ENCODE measurements at places on chromosomes 12 and 14.

GRCh38 chr12:43795716-43796280 is 10.3 kb downstream of the TWF1 start:
- no peak for DNase-seq

DNA sequence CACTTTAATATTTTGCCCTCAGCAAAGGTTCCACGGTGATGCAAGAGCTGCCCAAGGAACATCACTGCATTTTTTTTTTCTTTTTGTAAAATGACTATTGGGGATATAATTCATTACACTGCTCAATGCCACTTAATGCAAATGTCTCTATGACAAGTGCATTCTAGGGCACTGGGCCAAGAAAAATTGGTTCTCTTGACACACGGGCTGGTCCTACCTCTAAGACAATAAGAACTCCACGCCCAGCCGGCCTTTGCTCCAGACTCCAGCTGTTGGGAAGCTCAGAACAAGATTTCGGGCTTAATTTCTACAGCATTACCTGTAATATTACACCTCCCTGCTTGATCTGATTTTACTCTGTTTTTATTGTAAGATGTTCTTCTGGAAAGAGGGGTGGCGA is 48.8 kb upstream of the VRK1 start:
- DNase-seq: peak; percentile 14

GRCh38 chr12:115478505-115478904 is 794.5 kb upstream of the TBX3 start:
- DNase-seq: no peak

DNA sequence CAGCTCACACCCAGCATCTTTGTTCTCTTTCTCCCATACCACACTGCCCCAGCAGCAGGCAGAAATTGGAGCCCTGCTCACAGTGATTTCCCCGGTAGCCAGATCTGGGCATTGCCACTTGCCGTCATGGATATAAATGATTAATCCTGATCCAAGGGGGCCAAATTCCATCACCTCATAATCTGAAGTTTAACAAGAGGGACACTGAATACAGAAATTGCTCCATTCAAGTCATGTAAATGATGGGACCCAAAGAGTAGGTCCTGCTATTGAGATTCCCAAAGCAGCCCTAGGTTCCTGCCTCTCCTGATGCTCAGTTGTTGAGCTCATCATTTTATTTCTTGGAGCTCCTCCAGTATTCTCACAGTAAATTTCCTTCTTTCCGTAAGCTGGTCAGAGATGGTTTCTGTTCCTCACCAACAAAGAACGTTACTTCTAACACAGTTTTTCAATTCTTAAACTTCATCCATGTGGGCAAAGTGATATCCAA is 11.7 kb downstream of the ITPR2 start:
- no peak for DNase-seq

DNA sequence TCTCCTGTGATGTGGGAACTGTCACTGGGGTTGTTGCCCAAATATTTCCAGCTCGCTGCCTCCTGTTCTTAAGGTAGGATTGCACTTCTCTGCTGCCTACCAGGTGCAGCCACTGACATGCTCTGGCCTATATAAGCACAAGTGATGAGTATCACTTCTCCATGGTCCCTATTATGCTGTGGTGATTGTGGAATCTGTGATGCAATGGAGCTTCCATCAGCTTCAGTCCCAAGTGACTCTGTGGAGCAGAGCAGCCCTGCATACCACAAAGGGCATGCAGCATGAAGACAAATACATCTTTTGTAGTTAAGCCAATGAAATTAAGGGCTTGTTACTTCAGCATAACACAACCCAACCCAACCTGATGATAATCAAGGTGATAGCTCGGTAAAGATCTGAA is 43.5 kb downstream of the CKAP4 start:
- DNase-seq: no peak

DNA sequence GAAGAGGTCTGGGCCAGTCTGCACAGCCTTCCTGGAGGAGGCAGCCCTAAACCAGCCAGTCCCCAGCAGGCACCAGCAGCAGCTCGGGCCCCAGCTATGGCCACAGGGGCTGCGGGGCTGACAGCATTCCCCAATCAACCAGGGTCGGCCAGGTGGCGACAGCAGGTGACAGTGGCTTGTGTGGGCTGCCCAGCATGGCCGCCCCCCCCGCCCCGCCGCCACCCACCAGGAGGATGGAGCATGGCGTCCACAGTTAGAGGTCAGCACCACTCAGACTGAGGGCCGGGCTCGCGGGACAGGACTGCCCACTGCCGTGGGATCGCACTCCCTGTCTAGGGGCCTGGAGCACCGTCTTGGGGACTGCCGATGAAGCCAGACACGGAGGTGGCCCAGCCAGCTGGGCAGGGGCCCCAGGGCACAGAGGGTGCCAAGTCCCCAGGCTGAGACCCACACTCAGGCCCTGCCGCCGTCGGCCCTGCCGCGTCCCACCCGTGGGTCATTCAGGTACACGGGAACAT is 15.0 kb downstream of the AKT1 start:
- DNase-seq: no peak

- DNase-seq: no peak
These were observed 42.7 kb downstream of the ALX1 start for GRCh38 chr12:85322715-85323114.

DNA sequence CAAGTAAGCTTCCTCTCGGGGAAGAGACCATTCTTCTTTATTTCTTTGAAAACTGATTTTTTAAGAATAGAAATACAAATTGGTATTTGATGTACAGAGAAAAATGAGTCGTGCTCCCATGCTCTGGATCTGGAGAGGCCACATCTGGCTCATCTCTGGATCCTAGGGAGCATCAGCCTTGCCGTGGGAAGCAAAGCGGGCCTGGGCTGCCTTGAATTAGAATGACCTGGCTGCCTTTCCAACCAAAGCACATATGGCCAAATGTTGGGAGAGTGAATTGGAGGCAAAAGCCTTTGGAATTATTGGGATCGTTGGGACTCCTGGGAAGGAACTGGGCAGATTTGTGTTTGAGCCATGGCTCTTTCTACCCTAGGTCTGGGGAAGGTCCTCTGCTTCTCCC is 80.0 kb downstream of the SLC25A47 start:
- no peak for DNase-seq

DNA sequence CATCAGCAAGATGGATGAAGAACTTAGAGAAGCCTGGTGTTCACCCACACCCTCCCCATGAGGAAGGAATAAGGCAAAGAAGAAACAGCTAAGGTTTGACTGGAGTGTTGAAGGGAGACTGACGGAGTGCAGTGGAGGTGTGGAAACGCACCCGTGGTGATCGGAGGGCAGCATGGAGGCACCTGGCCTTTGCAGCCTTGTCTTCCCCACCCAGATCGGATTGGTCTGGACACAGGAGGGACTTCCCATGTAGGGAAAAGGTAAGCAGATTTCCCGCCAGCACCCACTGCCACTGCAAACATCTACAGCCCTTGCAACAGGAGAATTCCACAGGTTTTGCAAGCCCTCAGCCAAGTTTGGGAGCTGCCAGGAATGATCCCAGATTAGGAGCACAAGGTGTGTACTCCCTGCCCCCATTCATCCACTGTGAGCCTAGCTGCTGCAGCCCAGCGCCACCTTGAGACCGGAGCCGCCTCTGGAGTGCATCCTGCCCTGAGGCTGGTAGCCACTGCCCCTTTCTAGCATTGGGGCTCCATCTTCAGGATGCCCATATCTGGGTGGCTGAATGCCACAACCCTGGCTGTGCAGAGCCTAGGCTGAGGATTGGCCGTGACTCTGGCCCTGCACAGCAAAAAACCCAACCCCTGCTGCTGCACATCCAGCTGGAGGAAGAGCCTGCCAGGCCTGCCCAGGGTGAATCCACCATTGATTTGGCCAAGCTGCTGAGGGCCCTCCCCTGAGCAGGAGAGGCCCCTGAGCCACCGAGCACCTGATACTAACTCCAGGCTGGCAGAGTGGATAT is 411.1 kb downstream of the TMEM121 start:
- no peak for DNase-seq

DNA sequence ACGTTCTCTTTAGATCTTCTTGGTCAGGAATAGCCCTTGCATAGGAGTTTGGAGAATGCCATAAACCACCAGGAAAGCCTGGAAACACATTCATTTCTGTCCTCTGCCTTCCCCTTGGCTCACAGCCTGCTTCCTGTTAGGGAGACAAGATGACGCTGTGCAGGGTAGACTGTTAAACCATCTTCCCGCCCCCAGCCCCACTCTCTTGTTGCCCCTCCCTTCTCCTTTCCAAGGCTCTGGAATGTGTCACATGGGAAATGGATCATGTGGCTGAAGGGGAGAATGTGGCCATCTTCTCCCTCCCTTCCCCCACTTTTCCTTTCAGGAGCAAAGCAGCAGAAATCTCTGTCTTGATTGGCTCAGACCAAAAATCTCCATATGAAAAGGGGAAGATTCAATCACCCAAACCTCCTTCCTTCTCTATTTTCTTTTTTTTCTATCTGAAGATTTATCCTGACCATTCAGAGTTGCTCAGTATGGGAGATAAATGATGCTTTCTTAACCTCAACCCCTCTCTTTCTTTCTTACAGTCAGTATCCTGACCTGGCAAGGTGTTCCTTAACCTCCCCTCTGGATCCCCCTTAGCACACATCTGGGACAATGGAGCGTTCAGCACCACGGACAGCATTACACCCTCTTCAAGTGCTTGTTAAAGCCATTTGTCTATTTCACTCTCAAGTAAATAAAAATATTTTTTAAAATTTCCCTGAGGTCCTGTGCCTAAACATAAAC is 11.4 kb downstream of the GPR19 start:
- peak; percentile 63 for DNase-seq

DNA sequence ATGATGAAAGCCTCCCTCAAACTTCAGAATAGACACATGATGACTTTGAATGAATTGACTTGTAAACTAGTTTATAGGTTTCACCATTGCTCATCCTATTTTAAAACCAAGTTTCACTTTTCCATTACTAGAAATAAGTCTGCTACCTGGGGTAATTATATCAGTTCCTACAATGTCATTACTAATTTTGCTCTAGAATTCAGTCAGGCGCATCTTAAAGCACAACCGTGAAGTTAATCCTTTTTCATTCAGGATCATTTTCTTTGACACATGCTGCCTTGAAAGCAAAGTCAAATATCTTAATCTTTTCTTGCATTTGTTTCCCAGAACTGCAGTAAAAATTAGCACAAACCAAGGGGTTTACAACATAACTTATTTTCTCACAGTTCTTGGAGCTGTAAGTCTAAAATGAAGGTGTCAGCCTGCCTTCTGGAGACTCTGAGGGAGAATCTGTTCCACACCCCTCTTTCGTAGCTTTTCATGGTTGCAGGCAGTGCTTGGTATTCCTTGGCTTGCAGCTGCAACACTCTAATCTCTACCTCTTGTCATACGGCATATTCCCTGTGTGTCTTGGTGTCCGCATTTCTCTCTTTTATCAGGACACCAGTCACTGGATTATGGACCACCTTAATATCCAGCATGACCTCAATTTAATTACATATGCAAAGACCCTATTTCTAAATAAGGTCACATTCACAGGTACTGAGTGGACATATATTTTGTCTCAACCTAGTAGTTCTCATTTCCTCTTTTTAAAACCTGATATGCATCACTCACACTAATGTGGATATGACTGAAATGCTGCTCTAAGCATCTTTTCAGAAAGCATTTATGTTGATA is 114.3 kb upstream of the PDZRN4 start:
- no peak for DNase-seq

GRCh38 chr14:31411218-31411727 is 9.1 kb downstream of the HEATR5A start:
- no peak for DNase-seq

Data from head of caudate nucleus (tissue), 42 donors.